ENCODE measurements at places on chromosomes 16 and 17. TPM values are rescaled to one million over a fixed set of nuclear protein-coding genes. Genes with fewer than 3 reads are reported as not detected.

TEKT1 gene
- total RNA-seq = not detected

PPL gene
- total RNA-seq = 0.75 TPM

CDH8 gene
- not detected for total RNA-seq

EXOC7 gene
- 79.9 TPM for total RNA-seq

KRT27 gene
- total RNA-seq = not detected

IKZF3 gene
- not detected for total RNA-seq

CAPNS2 gene
- 0.87 TPM for total RNA-seq

KRT24 gene
- total RNA-seq = not detected
